ENCODE measurements at places on chromosomes 2 and 18.

GRCh38 chr18:46301571-46301970, 197.4 kb downstream of the HAUS1 start:
- no peak for DNase-seq

DNA sequence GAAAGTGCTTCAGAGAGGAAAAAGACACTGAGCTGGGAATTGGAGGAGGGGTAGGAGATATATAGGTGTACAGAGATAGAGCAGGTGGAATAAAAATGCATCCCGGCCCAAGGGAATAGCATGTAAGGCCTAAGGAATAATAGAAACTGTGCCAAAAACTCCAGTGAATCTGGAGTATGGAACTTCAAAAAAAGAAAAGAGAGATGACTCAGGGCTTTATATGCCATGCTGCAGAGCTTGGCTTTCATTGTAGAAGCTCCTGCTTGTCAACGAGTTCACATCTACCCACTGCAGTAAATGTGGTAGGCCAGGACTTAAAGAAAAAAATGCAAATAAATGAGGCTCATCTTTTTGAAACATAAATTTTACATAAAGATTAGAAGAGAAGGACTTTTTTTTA, 131.8 kb downstream of the MREG start:
- no peak for DNase-seq

GRCh38 chr2:101806123-101806522, 108.6 kb downstream of the MAP4K4 start:
- DNase-seq = no peak

- DNase-seq = no peak
Observed at GRCh38 chr2:98388601-98389250, 42.5 kb downstream of the CNGA3 start.

GRCh38 chr2:37623971-37624900, 47.2 kb downstream of the CDC42EP3 start:
- DNase-seq = no peak

- no peak for DNase-seq
Observed at GRCh38 chr2:172513935-172514586, 41.8 kb upstream of the PDK1 start.

DNA sequence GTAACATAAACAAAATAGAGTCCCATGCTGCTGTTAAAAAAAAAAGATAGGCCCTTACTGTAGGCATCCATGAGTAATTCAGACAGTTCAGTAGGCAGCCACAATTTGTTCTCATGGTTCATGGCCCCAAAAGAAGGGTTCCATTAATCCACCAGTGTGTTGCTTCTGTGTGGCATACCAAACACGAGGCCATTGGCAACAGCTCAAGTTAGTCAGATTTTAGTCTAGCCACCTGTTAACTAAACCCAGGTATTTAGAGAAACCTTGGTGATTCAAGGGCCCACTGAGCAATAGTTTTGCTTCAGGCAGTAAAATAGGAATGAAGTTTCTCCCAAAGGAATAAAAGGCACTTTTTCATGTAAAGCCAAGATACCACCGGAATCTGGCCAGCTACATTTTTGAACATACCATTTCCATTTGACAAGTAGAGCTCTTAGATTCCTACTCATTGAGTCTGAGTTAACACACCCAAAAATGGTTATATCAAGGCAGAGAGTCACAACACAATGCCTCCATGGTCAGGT, 80.1 kb upstream of the SRD5A2 start:
- DNase-seq = no peak

- DNase-seq = no peak
Observed at GRCh38 chr2:68936427-68936826, 16.3 kb downstream of the GKN2 start.

Measured in activated effector memory CD4-positive, alpha-beta T cell treated with Interleukin-2 at 50 U/mL for 16 hours (primary cell).